Tracheal epithelial cell (primary cell): ENCODE measurements at places on chromosomes 16 and 17. TPM values are rescaled to one million over a fixed set of nuclear protein-coding genes. Genes with fewer than 3 reads are reported as not detected.

The CDH1 gene
- total RNA-seq, result 214 and 251 TPM in 2 replicates

The SYT17 gene
- 1.7 and 6.3 TPM in 2 replicates for total RNA-seq

The SLC52A1 gene
- 0.48 and 1.7 TPM in 2 replicates for total RNA-seq

The ADAD2 gene
- not detected in 2 replicates for total RNA-seq

The KRT36 gene
- not detected in 2 replicates for total RNA-seq

The FOXF1 gene
- not detected in 2 replicates for total RNA-seq

The CDH5 gene
- total RNA-seq, result 0.43 and 0.48 TPM in 2 replicates

The RAB26 gene
- 0.48 and 1.7 TPM in 2 replicates for total RNA-seq

The ACADVL gene
- 252 and 304 TPM in 2 replicates for total RNA-seq

The TPPP3 gene
- total RNA-seq, result 0.24 and 0.43 TPM in 2 replicates

The FAM117A gene
- total RNA-seq, result 3.9 and 4.3 TPM in 2 replicates
